Stimulated activated CD8-positive, alpha-beta memory T cell treated with anti-CD3 and anti-CD28 coated beads, Interleukin-7, amount 100 ng/mL, for 1 hour (primary cell): ENCODE measurements at places on chromosomes 11 and 22.

DNA sequence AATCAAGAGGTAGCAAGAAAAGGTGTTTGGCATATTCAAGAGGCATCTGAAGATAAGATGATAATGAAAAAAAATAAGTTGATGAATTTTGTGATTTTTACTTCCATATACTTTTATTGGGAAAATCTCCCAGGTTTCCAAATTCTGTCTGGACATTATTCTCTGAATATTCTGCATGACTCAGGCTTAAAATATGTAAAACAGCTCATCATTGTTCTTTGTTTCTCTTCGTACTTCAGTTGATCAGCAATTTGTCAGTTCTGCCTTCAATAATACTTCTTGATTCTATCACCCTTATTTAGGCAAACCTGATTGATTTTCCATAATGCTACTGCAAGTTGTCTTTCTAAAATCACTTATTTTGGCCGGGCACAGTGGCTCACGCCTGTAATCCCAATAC, 30.2 kb downstream of the GTF2H1 start:
- DNase-seq = no peak

DNA sequence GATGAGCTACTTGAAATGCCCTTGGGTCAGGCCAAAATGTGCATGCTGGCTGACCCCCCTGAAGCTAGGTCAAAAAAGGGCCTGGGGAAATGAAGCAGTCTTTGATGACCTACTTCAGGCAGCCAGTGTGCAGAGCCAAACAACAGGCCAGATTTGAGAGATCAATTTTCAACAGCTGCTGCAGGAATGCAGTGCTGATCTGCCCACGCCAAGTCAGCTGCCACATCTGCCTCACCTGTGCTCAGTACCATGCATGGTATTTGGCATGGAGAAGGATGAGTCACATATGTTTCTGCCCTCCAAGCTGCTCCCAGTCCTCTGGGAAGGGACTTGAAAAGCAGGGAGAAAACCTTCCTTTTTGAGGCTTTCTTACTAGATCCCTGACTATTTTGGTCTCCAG, 35.8 kb downstream of the MTNR1B start:
- DNase-seq = no peak

DNA sequence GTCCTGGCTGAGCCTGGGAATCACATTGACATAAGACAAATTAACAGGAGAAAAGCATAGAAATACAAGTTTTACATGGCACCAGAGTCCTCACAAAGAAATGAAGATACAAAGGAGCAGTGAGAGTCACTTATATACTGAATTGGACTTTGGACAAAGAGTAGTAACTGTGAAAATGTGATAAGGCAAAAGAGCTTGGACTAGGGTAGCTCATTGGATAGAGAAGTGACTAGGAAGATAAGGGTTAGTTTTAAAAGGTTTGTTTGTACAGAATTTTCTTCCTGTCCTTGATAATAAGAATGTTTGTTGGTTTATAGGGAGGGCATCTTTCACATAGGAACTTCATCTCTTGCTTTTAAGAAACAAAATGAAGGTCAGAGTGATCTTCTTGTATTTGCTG, 17.9 kb upstream of the NUCB2 start:
- DNase-seq = no peak

GRCh38 chr11:123671534-123671933, 17.1 kb upstream of the SCN3B start:
- no peak for DNase-seq

GRCh38 chr22:45528046-45528445, 25.4 kb downstream of the FBLN1 start:
- DNase-seq = no peak

DNA sequence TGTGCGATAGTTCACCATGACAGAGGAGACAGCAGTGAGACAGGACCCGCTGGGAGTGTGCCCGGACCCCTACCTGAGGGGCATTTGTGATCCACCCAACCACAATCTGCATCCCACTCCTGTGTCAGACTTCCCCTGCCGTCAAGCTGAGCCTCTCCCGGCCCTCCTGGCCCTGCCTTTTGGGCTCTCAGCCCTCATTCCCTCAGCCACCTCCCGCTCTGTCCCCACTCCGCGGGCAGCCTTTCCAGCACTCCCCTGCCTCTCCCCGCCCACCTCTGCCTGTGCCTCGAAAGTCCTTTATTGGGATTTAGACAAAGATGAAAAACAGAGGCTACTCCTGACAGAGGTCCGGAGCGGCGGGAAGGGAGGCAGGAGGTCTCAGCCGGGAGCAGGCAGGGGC, 4.2 kb downstream of the NFAM1 start:
- no peak for DNase-seq

DNA sequence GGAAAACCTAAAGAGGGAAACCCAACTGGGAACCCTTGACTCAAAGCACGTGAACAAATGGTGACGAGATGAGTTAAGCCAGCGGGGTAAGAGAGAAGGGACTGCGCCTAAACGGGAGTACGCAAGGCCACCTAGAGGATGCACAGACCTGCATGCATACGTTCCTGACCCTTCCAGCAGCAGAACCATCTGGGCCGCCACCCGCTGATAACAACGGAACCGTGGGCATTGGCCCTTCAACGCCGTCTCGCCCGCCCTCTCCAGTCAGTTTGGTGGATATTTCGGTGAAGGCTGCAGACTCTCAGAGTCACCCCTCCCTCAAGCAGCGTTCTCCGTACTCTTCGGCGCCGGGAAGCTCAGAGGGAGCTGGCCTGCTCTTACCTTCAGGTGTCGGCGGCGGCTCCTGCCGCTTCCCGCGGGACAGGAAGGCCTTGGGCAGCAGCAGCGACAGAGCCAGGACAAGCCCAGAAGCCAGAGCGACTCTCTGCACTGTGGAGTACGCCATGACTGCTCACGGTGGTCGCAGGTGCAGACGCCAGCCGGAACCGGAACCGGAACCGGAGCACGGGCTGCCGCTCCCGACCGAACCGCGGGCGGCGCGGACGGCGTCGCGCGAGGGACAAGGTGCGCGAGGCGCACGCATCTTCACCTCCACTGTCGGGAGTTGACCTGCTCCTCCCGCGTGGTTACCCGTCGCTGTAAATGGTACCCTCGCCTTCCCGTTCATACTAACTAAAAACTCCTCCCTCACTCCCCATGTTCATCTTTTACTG, at the start of gene RIC3:
TSS of gene RIC3 (minus strand) at position 541 of the 773 bp plus-strand sequence. CDS start at position 505, 36 bp downstream.
- DNase-seq = no peak

DNA sequence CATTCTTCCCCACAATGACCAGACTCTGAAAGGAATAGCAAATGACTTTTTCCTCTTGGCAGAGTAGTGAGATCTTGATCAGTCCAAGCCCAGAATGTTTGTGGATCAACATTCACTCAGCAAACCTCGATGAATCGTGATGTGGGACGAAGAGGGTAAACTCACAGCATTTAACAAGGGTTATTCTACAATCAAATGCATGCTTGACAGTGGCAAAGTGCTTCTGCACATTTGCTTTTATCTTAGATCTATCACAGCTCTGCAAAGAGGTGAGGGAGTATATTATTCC, 31.8 kb downstream of the TMPRSS5 start:
- no peak for DNase-seq

DNA sequence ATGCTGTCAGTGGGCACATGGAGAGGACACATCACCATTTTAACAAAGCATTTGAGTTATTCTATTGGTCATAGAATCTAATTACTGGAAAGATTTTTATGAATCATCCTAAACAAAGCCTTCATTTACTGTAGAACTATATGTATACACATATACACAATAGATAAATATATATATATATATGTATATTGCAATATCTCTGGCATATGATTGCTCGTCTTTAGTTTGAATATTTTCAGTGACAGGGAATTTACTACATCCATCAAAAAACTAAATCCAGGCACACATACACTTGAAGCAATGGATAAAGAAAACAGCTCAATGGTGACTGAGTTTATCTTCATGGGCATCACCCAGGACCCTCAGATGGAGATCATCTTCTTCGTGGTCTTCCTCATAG, at the start of gene OR5AR1:
TSS of gene OR5AR1 (plus strand) at position 301 of the 400 bp plus-strand sequence. CDS start at position 301, 0 bp downstream.
- DNase-seq = no peak

GRCh38 chr11:64428693-64429092, 69.7 kb downstream of the RPS6KA4 start:
- DNase-seq = no peak

DNA sequence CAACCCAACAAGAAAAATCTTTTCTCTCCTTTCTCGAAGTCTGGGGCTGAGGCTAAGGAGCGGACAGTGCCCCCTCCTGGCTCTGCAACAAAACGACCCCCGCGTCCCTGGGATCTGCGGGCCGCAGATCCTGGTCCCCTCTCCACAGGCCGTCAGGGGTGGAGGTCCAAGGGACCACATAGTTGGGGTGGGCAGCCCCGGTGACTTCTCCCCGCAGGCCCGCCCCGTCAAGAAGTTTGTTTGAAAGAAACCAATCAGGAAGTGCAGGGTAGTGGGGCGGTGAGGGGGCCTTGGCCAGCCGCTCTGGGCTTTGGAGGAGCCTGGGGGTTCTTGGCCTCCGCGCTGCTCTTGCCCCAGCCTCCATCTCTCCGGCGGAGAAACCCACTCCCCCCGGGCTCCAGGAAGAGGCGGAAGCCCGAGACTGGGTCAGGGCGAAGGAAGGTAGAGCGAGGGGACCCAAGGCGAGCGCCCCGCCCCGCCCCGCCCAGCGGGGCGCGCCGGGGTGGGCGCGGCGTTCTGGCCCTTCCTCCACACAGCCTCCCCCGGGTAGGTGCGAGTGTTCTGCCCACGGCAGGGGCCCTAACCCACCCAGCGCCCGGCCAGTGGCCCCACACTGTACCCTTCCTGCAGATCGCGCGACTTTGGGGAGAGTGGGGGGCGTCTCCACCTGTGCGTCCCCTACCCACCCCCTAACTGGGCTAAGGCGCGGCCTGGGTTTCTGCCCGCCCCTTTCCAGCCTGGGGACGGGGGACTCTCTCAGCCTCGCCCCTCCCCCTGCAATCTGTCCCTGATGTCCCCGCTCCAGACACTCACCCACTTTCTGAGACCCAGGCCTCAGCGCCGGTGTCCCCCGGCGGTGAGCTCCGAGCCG, 1.3 kb downstream of the TP53I11 start:
- DNase-seq = no peak

DNA sequence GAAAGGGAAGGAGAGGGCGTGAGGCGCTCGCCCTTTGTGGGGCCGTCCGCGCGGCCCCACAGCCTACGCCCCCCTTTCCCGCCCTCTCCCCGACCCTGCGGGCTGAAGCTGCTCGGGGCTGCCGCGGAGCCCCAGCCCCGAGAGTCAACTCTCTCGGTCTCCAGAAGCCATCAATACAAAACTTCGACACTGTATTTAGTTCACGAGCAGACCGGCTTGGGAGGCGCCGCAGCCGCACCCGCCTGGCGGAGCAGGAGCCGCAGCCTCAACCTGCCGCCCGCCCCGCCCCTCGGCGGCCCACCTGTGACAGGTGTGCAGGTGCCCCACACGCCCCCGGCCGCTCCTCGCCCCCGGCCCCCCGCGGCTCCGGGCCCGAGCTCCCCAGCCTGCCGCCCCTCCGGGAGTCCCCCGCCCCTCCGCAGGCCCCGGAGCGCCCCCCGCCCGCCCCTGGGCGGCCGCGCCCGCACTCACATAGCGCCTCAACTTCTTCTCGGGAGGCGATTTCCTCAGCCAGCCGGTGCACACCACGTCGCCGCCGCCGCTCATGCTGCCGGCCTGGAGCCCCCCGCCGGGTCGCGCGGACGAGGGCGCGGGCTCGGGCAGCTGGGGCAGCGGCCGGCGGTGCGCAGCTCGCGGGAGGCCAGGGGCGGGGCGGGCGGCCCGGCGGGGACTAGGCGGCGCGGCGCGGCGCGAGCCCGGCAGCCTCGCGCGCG, at the start of gene GAB2:
TSS of gene GAB2 (minus strand) at position 646 of the 713 bp plus-strand sequence. CDS start at position 546, 100 bp downstream.
- DNase-seq = peak; percentile 8

DNA sequence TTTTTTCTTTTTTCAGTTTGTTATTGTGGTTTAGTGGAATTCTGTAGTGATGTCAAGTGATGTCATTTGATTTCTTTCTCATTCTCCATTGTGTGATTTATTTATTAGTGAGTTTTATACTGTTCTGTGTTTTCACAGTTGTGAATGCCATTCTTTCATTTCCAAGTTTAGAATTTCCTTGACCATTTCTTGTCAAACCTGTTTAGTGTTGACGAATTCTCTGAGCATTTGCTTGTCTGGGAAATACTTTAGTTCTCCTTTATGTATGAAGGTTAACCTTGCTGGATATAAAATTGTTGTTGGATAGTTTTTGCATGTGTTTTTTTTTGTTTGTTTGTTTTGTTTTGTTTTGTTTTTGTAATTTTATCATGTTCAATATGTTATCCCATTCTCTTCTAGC, 633.6 kb upstream of the FAT3 start:
- DNase-seq = no peak

- DNase-seq = no peak
These were observed 62.7 kb downstream of the PAK1 start for GRCh38 chr11:77411137-77411707.

DNA sequence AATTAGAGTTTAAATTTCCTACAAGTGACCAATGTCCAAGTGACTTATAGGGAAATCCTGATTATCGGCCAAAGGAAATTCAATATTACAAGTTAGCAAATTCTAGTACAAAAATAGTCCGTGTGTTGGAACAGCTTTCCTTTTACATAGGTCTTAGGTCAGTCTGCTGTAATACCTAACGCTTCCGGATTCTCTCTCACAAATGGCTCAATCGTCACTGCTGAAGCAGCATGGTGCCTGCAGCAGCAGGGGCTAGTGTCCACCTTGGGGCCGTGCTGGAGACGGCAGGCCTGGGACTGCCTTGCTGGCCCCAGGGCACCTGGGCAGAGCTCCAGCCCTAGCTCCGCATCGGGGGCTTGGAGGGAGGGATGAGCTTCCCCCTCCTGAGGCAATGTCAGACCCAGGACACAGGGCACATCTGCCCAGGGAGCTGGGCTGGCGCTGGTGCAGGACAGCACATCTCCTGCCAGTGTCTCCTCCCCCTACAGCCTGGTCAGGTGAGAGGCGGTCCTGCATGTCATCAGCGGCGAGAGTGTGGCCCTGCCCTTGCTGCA, 39.4 kb upstream of the CLTCL1 start:
- no peak for DNase-seq

DNA sequence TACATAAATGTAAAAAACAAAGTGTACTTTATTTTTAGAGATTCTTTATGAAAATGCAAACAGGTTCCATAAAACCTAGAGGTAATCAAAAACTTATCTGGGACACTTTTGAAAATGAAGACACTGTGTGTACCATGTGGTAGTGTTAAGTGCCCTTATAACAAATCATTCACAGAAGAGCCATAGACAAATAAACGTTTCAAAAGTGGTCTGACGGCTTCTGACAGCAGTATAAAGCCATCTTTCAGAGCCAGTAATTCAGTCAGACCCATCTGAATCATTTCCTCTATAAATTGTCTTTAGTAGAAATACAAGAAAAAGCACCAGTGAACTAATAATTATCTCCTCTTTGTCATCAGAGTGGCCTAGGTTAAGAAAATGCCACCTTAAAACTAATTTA, 100.0 kb downstream of the PAX6 start:
- no peak for DNase-seq

- no peak for DNase-seq
These were observed 94.5 kb downstream of the FDX1 start for GRCh38 chr11:110524238-110524637.

GRCh38 chr11:77201991-77202841, 74.2 kb downstream of the MYO7A start:
- DNase-seq = no peak

- no peak for DNase-seq
These were observed 13.5 kb downstream of the SPTBN2 start for GRCh38 chr11:66715346-66716085.
